ENCODE measurements at places on chromosomes 5 and 9.
A peak's percentile ranks its signal among the peaks of the same experiment; 100 is the strongest.

- DNase-seq = no peak
Measured at GRCh38 chr5:171850324-171850947, 64.8 kb downstream of the SMIM23 start.

GRCh38 chr5:77024490-77024889 is 5.7 kb upstream of the AGGF1 start:
- no peak for DNase-seq

DNA sequence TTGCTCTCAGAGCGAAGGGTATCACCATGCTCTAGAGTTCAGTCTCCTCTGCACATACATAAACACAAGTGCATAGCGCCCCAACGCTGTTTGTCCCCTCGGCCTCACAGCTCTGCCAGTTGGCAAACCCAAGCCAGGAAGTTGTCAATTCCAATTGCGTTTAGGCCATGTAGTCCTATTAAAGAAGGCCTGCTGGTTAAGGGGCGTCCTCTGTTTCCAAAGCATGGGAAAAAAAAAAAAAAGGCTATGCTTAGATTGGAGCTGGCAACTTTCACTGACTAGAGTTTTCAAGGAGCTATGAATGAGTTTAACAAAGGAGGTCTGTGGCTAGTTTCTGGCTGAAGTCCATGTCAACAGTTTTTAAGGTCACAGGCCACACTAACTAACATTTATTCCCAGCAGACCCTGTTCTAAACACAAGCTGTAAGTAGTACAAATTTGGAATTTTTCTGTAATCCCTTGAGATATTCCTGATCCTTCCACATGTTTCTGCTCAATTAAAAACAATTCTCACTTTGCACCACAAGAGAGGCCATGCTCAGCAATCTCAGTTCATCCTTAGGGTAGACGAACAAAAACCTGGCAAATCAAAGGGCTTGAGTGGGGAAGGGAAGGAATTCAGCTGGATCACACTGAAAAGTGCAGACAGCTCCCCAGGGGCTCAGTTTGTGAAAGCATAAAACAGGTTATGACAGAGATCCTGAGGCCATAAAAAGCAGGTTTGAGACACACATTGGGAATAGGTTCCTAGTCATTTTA is 187.7 kb downstream of the DENND1A start:
- peak; percentile 2 for DNase-seq

GRCh38 chr9:128587453-128587852 is 35.1 kb downstream of the SPTAN1 start:
- no peak for DNase-seq

DNA sequence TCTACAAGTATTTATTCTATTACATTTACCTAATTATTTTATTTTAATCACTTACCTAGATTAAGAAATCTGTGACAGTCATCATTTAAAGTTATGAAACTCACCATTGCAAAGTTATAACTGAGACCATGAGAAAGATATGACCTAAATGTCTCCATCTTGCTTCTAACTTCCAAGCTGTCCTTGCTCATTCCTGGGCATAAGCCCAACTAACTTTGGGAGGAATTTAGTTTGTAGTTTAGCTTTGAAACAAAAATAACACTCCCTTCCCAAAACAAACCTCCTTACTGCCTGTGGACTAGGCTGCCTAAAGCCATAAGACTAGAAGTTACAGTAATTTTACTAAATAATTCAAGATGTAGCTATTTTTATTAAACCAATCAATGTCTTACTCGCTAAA is 195.6 kb upstream of the RAI14 start:
- DNase-seq = no peak

Data from nucleus accumbens (tissue), 56 donors.